Nasal cavity respiratory epithelium epithelial cell of viscerocranial mucosa (primary cell): ENCODE measurements at places on chromosomes 3 and 15. TPM values are rescaled to one million over a fixed set of nuclear protein-coding genes. Genes with fewer than 3 reads are reported as not detected.

Gene ARPIN
- total RNA-seq: 5.1 and 18.2 TPM in 2 replicates

Gene MCTP2
- total RNA-seq: 20.5 and 28.4 TPM in 2 replicates

Gene RASGRP1
- total RNA-seq: 0.34 and 0.50 TPM in 2 replicates

Gene ASB7
- 16.4 and 22.1 TPM in 2 replicates for total RNA-seq

Gene XCR1
- not detected in 2 replicates for total RNA-seq

Gene CCDC14
- total RNA-seq: 19.5 and 37.6 TPM in 2 replicates
